ENCODE measurements at places on chromosomes 3 and 15.

DNA sequence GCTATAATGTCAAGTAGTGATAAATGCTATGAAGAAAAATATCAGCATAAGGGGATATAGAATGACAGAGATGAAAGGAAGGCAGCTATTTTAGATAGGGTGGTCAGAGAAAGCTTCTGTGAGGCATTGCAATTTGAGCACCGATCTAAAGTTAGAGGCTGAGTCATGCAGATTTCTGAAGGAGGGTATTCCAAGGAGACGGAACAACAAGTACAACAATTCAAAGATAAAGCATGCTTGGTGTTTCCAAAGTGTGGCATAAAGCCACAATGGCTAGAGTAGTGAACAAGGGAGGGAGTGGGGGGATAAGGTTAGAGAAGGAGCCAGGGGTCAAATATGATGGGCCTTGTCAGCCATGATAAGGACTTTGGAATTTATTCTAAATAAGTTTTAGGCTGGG lies 71.9 kb downstream of the PFN2 start:
- no peak for DNase-seq

DNA sequence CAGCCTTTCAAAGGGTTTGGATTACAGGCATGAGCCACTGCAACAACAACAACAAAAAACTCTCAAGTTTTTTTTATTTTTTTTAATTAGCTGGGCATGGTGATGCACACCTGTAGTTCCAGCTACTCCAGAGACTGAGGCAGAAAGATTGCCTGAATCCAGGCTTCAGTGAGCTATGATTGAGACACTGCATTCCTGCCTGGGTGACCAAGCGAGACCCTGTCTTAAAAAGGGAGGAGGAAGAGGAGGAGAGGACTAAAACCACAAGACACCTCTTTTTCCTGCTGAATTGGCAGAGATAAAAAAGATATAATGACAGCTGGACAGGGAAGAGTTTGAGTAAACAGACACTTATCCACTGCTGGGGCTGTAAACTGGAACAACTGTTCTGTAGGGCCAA lies 22.7 kb upstream of the CHRNB4 start:
- no peak for DNase-seq

DNA sequence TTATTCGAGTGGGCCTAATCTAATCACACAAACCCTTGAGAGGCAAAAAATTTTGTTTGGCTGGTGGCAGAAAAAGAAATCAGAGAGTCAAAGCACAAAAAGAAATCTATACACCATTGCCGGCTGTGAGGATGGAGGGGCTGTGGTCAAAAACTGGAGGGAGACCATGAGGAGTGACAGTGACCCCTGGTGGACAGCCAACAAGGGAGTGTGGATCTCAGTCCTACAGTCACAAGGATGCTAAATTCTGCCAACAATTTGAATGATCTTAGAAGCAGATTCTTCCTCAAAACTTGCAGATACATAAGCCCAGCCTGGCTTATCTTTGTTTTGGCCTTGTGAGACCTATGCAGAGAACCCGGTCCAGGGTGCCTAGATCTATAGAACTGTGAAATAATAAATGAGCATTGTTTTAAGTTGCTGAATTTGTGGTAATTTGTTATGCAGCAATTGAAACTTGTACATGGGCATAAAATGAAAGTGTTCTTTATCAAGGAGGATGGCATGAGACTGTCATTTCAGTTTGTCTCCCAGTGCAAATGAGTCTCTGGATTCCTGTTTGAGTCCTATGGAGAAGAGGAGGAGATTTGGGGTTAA lies 103.0 kb upstream of the ARHGEF26 start:
- peak; percentile 51 for DNase-seq

DNA sequence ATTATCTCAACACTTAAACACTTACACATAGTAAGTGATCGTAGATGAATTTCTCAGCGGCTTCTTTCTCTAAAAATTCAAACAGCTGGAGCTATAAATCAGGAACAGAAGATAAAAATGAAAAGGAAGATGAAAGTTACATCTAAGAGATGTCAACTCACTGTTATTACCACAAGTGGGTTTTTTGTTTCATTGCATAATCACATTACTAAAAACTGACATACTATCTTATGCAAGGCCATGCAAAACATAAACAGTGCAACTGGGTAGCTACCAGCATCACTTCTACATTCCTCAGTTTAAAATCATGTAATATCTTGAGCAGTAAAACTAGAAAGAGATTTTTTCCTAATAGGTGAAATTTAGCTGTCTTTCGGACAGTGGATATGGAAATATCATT lies 14.9 kb downstream of the MINDY4B start:
- DNase-seq, result peak; percentile 62

DNA sequence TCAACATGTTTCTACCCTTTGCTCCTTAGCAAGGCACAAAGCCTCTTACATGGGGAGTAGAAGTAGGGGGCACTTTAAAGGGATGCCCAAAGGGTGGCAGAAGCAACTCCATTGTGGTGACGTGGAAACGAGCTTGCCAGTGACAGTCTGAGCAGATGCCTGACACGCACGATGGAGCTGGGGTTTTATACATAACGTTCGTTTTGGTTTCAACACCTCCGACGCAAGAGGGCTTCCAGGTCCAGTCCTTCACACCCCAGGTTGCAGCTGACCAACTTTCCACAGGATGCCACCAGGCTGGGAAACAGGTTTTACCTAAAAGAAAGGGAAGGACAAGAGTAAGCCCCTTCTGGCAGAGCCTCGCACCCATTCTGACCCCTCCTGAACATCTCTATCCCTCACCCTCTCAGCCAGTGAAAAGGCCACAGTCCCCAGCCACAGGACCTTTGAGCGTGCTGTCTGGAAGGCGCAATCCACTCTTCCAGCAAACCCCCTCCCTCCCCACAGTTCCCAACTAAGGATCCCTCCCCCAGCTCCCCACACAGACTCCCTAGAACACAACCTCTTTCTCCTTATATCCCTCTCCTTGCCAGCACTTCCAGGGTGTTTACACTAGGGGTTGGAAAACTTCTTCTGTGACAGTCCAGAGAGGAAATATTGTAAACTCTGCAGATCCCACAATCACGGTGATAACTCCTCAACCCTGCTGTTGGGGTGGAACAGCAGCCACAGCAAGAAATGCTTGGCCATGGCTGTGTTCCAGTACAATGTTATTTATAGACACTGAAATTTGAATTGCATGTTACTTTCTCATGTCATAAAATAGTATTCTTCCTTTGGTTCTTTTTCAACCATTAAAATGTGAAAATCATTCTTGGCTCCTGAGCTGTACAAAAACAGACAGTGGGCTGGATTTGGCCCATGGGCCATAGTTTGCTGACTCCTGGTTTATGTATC lies 36.2 kb downstream of the FAM174B start:
- DNase-seq, result no peak

- DNase-seq, result no peak
Measured at GRCh38 chr3:87397211-87397610, 120.8 kb upstream of the POU1F1 start.

DNA sequence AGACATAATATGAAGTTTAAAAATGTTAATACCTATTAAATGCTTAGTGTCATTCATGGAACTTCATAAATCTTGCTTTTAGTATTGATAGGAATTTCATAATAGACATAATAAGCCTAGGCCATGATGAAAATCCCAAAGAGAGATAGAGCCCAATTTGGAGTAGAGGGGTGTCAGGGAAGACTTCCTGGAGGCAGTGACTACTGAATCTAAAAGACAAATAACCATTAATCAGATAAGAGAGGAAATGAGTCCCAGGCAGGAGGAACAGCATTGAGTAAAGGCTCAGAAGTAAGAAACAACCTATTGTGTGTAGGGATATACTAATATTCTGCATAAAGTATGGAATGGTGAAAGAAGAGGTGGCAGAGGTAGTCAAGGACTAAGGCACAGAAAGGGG lies 126.9 kb upstream of the MRPS22 start:
- DNase-seq, result no peak

DNA sequence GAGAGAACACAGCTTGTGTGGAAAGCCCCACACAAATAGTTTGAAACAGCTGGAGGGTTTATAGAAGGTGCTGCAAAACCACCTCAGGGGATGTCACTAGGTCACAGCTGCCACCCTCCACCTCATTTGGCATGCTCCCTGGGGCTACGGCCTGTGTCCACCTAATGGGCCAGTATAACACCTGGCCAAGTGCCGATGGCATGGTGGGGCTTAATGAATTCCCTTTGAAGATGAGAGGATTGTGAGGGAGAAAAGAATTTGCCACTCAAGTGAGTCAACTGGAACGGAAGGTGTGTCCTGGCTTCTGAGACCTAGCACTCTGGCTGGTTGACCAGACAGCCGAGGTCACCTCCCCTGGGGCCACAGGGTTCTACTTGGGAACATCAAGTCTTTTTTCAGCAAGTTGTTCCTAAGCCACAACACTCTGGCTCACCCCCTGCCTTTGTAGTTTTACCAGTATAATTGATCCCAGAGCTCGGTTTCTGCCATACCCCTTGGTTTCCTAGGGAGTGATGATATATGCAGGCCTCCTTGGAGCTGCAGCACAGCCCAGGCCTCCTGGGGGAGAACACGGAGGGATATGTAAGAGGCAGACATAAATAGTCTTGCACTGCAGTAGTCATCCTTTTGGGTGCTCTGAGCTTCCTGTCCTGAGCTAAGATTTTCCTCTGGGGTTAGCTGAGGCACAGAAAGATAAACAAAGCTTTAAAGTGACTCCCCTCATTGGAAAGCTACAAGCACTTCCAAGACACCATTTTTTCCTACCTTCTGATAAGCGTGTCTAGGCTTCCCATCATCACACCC lies 178.2 kb upstream of the LPP start:
- no peak for DNase-seq

- DNase-seq, result peak; percentile 69
Measured at GRCh38 chr15:25372298-25372697, 66.5 kb downstream of the UBE3A start.

DNA sequence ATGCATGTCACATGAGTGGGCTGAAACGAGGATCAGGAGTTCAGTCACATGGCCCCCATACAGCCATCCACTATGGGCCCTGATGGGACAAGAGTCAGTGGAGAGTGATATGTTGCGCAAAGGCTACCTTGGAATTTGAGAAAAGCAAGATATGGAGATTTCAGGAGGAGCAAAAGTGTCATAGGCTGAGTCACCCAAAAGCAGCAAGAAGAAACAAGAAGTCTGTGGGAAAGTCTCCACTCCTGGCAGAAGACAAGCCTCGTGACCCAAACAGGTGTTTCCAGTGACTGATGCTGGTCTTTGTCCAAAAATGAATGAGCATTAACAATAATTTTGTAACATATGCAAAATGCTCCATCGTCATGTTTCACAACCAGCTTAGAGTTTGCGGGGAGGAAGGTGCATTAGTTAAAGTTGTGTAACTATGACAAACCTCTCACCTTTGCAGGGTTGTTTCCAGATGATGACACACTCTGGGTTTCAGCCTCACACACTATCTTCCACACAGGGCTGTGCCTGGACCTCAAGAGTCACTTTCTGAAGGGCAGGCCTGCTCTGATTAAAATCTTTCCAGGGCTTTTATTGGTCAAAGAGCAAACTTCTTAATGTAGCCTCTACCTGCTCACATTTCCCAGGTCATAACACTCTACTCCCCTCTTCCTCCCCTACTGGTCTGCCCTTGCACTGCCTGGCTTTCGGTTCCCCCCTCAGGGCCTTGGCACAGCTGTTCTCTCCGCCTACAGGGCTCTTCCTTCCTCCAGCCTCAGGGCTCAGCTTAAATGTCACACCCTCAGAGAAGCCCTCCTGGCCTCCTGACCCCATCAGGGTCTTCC lies 3.9 kb upstream of the DNASE1L3 start:
- peak; percentile 80 for DNase-seq

DNA sequence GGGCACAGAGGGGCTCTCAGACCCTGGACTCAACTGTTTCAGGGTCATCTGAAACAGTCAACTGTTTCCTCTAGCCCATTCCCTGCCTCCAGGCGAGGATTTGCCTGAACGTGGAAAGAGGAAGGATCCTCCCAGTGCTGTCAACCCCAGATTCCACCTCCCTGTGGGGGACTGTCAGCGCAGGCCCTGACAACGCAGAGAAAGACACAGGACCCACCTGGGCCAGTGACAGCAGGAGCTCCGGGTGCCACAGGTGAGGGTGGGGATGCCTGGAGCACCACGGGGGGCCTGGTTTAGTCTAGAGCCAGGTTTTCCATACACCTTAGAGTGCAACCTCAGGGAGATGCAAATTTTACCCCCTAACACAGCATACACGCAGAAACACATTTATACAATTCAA lies 19.5 kb upstream of the LAMP3 start:
- DNase-seq, result no peak

- DNase-seq, result no peak
Measured at GRCh38 chr3:16908896-16909295, 24.1 kb downstream of the PLCL2 start.

DNA sequence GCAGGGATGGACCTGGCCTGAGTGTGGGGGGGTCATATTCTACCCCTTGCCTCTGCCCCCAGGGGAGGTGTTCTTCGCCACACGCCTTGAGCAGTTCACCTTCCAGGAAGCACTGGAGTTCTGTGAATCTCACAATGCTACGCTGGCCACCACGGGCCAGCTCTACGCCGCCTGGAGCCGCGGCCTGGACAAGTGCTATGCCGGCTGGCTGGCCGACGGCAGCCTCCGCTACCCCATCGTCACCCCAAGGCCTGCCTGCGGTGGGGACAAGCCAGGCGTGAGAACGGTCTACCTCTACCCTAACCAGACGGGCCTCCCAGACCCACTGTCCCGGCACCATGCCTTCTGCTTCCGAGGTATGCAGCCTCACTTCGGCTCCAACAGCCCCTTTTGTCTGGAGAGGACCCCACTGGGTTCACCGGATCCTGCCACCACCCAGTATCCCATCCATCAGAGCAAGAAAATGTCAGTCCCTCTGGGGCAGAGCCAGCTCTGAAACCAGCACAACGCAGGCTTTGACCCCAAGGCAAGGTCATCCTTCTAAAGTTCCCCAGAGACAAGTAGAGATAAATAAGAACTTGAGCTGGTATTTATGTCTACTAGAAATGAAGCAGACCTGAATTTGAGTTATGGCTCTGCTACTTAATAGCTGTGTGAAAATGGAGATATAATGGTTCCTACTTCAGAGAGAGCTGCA lies 45.8 kb downstream of the HAPLN3 start:
- DNase-seq, result no peak

DNA sequence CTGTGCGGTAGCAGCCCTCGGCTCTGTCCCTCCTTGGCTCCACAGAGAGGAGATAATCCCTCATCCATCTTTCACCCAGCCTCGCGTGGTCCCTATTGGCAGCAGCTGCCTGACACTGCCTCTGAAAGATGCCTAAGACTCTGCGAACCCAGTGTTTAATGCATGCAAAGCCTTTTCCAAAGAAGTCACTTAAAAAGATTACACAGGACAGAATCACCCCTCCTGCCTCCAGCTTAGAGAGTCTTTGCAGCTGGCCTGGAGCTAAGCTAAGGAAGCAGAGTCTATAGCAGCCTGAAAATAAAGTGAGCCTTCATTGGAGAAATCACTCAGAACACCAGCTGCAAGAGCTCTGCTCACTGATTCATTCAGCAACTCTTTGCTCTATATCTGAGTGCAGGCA lies 247.2 kb downstream of the SHQ1 start:
- DNase-seq, result no peak

- no peak for DNase-seq
Measured at GRCh38 chr3:30664884-30665283, 58.5 kb downstream of the TGFBR2 start.

- DNase-seq, result peak; percentile 76
Measured at GRCh38 chr15:40506964-40507571, 36.3 kb downstream of the CHST14 start.

All from suppressor macrophage treated with lipopolysaccharide for 1 hour (primary cell).